Activated B cell treated with CpG ODN at 0.5 μM for 24 hours (primary cell): ENCODE measurements at places on chromosomes 2 and 18. TPM values are rescaled to one million over a fixed set of nuclear protein-coding genes. Genes with fewer than 3 reads are reported as not detected.

DNA sequence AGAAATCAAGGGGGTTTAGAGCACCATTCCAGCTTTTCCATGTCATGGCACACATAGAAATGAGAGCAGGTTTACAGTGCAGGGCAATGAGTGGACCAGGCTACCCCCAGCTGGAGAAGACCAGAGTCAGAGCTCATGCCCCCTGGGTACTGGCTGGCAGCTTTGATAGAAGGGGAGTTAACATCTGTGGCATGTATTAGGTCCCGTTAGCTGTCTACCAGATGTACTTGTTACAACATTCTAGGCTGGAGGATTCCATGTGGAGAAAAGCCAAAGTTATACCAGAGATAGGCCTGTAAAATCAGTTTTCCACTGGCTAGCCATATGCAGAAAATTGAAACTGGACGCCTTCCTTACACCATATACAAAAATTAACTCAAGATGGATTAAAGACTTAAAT is 109.2 kb downstream of the CCDC85A start:
- DNase-seq = no peak

DNA sequence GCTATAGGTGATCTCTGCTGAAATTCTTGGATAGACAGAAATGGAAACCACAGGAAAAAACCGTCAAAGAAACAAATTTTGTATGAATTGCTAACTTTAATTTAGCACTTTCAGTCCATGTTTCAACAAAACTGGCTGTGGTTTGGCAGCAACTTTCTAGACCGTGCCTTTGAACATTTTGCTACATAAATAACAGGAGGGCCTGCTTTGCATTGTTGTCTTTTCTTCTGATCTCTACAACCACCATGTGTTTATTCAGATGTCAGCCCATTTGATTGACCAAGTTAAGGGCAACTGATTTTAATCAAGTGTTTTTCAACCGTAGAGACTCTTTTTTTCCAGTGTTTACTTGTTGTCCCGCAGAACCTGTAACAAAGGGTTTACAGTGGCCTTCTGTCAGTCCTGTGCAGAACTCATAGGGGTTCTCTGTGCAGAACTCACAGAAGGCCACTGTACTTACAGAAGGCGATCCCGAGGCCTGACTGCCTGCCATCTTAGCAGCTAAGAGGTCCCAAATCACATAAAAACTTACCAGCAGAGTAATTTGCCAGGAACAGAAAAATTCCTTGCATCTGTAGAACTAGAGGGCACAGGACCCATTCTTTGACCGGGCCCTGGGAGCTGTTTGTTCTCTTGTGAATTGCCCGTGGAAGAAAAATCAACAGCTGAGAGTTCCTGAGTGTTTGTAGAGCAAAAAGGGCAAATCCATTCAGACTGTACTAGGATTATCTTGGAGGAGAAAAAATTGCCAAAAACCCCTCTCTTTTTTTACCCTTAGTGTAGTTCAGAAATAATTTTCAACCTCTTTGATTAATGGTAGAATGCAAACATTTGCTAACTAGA is 120.6 kb downstream of the PRKRA start:
- no peak for DNase-seq

GRCh38 chr2:1227274-1227900 is 185.9 kb upstream of the TPO start:
- no peak for DNase-seq

DNA sequence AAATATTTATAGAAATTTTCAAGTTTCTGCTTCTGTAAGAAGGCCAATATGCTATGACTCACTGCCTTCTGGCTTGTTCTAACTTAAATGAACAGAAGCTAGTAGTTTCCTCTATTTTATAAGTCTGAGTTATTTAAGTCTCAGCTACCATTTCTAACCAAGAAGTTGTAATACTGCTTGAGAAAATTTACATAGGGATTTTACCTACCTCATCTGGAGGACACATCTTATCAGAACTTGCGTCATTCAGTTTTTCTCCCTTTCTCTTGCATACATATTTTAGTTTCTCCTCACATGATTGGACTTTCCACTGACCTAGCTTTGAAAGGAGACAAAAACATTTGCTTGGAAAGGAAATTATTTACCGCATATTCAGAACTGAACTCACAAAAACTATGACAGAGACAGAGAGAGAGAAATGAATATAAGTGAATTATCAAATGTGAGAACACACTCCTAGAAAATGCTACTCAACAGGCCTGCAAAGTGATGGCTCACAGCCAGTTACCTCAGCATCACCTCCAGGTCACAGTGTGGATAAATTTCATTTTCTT is 81.1 kb upstream of the CD302 start:
- no peak for DNase-seq

GRCh38 chr2:23660237-23660636 is 266.7 kb downstream of the ATAD2B start:
- DNase-seq = no peak

DNA sequence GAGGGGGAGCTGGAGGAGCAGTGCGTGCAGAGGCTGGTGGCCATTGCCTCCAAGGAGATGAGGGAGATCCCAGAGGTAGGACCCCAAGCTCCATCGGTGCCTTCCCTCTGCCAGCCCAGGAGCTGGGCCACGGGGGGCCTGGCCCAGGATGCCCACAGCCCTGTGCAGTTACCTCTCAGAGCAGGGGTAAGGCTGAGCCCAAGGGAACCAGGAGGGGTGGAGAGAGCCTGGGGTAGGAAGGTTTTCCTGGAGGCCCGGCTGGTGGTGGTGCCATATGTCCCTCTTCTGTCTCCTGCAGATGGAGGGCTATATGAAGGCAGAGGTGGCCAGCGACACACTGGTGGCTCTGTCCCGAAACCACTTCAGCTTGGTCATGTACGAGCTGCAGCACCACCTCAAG is 11.4 kb downstream of the MROH2A start:
- no peak for DNase-seq

GRCh38 chr2:146634230-146635097 is 1210.4 kb upstream of the ACVR2A start:
- DNase-seq = no peak

DNA sequence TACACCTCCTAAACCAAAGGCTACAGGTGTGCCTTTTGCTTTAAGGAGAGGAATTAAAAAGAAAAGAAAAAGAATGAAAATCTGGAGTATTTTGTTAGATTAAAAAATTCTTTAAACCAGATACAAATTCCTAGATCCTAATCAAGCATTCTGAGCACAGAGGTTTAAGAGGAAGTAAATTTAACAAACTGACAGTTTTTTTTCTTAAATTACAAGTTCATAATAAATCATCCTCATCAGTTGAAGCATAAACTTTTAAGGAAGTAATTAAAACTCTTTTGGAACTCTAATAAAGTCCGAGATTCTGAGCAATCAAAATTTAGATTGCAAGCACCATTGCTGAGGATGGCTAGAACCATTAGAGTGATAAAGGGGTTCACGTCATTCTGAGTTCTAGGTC is 75.1 kb downstream of the POLE4 start:
- DNase-seq = no peak

DNA sequence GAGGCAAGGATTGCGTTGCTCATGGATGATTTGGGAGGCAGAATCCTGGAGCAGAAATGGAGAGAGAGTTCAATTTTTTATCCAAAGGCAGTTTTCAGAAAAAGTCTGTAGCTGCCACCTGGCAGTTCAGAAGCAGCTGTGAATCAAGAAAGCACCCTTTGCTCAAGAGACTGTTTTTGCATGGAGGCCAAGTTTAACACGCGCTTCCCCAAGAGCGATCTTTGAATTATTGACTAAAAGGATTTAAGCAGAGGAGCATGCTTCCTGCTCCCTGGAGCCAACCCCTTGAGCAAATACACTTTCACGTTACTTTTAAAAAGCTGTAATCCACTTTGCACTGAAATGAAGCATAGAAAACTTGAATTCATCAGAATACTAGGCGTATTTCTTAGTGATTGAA is 252.4 kb downstream of the RNF144A start:
- no peak for DNase-seq

GRCh38 chr18:1846640-1847039 is 724.7 kb downstream of the METTL4 start:
- no peak for DNase-seq

DNA sequence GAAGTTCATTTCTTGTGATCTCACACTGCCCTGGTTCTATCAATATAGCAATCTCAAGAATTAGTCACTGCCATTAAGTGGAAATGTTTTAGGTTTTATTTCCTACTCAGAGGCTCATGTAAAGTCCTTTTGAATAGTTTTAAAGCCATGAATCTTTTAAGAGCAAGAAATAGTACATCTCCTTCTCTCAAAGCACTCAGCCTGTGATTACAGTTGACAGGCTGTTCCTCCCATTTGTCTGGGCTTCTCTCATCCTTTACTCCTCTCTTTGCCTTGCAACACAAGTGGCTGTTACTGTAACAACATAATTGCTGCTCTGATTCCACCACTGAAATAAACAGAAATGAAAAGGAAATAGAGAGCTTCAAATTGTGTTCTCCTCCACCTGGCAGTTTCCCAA is 18.4 kb downstream of the GRP start:
- DNase-seq = no peak

DNA sequence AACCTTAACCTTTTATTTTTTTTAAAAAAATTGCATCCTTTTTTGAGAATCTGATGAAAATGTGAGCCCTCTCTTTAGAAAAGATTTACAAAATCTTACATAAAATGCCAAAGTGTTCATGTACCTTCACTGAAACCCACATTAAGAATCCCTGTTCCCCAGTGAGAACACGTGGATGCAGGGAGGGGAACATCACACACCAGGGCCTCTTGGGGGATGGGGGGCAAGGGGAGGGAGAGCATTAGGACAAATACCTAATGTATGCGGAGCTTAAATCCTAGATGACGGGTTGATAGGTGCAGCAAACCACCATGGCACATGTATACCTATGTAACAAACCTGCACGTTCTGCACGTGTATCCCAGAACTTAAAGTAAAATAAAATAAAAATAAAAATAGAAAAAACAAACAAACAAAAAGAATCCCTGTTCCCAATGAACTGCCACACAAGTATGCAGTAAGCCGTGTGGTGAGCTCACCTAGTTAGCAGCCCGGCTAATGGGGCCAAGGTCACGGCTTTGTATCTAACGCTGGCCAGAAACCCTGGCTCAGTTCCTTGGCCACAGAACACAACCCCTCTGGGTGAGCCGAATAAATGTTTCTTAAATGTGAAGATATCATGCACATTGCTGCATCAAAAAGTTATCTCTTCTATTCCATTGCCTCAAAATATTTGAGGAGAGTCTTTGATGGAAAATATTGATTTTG is 41.4 kb downstream of the CHST9 start:
- DNase-seq = no peak

- no peak for DNase-seq
Measured at GRCh38 chr2:42848265-42848664, 55.9 kb upstream of the HAAO start.

GRCh38 chr2:32925283-32925815 is 21.4 kb upstream of the LTBP1 start:
- DNase-seq = no peak

- no peak for DNase-seq
Measured at GRCh38 chr2:144671695-144672455, 152.0 kb upstream of the ZEB2 start.

GRCh38 chr2:165141601-165142354 is 62.1 kb downstream of the SCN3A start:
- no peak for DNase-seq

GRCh38 chr2:219131744-219132143 is 28.9 kb downstream of the NHEJ1 start:
- DNase-seq = no peak

DNA sequence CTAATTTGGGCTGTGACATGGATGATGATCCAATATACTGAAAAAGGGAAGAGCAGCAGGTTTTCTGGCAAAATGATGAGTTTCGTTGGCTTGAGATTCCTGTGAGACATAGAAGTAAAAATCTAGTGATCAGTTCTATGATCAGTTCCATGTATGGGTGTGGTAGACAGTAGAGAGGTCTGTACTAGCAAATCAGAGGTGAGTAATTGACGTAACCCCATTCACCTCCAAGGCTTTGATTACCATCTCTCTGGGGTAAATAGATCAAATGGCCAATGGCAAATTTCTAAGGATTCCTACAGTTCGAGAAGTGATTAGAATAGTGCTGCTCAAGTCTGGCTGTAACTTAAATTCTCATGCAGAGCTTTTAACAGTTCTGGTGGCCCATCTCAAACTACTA is 6.4 kb downstream of the ITGA4 start:
- DNase-seq = no peak

DNA sequence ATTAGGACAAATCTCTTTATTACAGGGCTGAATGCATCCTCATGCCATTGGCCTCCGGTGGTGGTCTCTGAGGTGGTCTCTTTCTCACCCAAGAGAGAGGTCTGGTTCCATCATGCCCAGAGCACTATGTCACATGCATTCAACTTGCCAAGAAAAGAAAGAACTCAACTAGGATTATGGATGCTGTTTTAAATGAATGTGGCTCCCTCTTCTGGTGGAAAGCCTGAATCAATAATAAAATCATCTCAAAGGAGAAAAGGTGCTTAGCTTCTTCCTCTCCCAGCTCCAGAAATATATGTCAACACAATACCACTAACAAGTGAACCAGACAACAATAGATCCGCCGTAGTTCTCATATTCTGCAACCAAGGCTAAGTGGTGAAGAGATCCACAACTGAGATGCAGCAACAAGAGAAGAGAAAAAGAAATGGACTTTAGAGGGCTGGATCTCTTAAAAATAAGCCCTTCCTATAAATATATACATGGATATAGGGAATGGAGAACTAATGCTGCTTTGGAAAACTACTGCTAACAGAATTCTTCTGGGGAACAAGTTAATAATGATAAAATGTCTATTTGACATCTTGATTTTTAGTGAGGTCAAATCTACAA is 396.8 kb downstream of the NCKAP5 start:
- no peak for DNase-seq

DNA sequence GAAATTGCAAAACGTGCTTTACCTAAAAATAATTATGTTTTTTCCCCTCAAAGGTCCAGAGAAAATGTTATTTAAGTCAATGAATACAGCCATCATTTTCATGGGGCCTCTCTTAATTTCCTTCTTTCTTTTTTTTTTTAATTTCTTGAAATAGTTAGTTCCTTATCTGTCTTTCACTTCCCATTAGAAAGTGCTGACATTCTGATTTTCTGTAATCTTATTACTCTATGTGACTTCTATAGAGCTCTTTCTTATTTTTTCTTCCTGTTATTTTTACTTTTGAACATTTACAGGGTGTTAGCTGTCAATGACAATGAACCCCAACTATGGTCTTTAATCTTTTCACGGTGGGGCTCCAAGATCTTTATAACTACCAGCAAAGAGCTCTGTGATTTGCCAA is 30.0 kb downstream of the CTLA4 start:
- DNase-seq = no peak

DNA sequence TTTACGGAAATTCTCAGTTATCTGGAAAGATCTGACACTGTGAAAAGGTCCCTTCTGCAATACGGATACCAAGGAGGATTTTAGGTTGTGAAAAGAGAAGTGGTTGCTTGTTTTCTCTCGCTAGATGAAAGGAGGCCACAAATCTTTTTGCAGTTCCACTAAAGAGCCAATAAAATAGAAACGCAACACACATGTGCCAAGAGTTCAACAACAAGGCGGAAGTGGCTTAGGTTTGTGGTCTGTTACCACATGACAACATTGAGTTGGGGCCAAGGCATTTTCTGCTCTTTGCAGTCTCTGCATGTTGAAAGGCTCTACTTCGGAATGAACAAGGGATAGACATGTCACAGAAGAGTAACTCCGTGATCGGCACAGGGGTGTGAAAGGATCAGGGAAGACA is 115.7 kb upstream of the OSR1 start:
- no peak for DNase-seq

DSC3 gene
- not detected in 2 replicates for total RNA-seq

CDH7 gene
- not detected in 2 replicates for total RNA-seq

PAX8 gene
- total RNA-seq = 0.39 and 0.71 TPM in 2 replicates

SLC5A7 gene
- not detected in 2 replicates for total RNA-seq

TSPYL6 gene
- not detected in 2 replicates for total RNA-seq

LIMS2 gene
- 5.1 and 5.3 TPM in 2 replicates for total RNA-seq

SDC1 gene
- not detected in 2 replicates for total RNA-seq

CFAP65 gene
- total RNA-seq = not detected in 2 replicates

ARHGAP15 gene
- total RNA-seq = 101 and 112 TPM in 2 replicates

DPYSL5 gene
- not detected in 2 replicates for total RNA-seq

DNAH6 gene
- total RNA-seq = 0.34 and 0.82 TPM in 2 replicates
